Right renal pelvis (tissue), 4 donors: ENCODE measurements at places on chromosomes 12 and 14. TPM values are rescaled to one million over a fixed set of nuclear protein-coding genes. Genes with fewer than 3 reads are reported as not detected.

DNA sequence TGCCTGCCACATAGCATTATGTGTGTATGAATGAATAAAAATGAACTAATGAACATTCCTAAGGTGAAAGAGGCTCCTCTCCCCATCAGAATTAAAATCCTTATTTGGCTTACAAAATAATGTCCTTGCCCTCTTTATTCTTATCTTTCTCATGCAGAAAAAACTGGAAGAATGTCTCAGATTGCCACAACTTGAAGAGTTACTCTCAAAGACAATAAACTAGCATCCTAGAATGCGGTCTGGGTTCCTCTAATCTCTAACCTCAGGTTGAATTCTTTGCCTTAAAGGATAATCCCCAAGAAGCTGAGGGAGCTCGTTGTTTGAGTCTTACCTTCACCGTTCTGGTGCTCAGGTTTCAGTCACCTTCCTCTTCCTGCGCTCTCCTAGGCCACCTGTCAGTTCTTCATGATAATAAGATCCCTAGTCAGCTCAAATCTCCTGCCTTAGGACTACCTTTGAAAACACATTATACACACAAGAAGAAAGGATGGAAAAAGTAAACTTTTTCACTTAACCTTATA lies 147.1 kb downstream of the PHLDA1 start:
- DNase-seq, result no peak

DNA sequence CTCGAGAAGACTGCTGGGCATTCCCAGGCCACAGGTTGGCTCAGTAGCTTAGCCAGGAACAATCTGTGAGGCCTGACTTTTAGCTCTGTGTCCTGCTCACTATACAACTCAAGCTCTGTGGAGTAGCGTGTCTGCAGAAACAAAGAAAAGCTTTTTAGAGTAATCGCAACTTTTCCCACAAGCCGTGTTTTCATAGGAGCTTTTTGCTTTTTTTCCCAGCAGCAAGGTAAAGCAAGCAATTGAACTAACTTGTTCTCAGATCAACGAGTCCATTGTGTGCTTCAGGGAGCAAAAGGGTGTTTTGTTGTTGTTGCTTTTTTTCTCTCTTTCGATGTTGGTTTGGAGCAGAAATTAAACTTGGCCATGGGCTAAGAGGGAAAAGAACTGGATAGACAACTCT lies 97.3 kb upstream of the BCL2L14 start:
- no peak for DNase-seq

- no peak for DNase-seq
Measured at GRCh38 chr14:27389402-27389801, 791.6 kb upstream of the NOVA1 start.

The SLC38A4 gene
- polyA plus RNA-seq, result 20.9 TPM

- DNase-seq, result no peak
Measured at GRCh38 chr14:34710006-34710405, 4.4 kb downstream of the CFL2 start.

DNA sequence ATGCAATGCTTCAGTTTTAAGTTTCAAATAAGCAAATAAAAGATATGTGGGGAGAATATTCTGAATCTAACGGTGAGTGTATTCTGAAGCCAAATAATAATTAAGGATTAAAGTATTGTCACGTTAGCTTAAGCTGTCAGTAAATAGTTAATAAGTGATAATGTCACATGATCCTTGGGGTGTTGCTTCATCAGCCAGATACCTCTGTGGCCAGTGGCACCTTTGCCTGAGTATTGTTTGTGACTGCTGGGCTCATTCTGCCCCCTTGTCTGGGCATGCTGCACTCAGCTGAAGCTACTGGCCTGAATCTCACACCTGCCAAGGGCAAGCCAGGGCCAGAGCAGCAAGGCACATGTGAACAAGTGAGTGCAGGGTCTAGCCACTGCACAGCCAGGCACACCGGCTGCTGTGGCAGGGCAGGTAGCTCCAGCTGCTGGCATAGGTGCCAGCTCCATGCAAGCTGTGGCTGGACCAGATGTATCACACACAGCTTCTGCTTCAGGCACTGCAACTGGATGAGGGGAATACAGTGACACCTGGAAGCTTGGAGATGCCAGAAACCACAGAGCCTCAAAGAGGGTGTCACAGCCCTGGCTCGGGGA lies 739.7 kb downstream of the SLC6A15 start:
- DNase-seq, result no peak

The SERPINA9 gene
- polyA plus RNA-seq, result not detected

DNA sequence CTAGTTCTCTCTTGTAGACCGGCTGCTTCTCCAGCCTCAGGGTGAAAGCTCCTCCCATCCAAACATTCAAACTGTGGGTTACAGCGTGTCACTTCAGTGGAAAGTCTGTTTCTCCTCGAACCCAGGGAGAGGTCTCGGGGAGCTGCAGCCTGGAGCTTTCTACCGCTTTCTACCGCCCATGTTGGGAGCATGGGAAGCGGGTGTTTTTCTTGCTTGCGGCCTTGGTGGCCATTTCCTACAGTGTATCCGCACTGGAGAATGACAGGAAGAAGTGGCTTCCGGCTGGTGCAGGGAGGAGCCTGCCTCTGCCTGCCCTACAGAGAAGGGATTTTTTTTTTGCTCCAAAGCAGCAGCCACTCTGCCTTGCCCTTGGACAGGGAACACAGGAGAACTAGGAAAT lies 21.2 kb downstream of the ZFP36L1 start:
- no peak for DNase-seq

DNA sequence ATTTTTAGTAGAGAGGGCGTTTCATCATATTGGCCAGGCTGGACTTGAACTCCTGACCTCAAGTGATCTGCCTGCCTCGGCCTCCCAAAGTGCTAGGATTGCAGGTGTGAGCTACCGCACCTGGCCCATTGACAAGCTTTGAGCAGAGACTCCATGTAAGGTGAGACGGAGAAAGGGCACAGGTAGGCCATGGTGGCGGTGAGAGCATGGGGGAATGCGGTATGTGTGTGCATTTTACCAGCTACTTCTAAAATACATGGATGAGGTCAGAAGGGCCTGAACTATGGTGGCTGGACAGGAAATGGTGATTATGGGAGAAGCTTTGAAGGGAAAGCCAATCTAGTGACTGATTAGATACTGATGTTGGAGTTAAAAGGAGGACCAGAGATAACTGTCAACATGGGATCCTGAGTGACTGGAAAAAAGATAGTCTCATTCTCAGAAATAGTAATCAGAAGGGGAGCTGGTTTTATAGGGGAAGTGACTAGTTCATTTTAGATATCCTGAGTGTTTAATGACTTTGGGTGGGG lies 21.9 kb upstream of the PTPRB start:
- no peak for DNase-seq

DNA sequence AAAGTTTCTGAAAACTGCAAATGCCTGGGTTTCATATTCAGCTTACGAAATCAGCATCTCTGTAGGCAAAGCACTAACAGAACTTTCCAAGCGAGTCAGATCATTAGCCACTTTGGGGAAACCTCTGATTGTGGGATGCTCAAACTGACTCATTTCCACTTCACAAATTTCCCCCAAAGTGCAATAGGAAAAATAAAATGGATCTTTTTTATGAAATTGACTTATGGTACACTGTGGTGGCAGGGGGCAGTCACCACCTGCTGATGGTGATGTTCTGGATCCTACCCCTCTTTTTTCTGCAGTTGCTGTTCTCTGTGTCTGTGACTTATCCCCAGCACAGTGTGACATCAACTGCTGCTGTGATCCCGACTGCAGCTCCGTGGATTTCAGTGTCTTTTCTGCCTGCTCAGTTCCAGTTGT lies 5.6 kb downstream of the TCTN1 start:
- no peak for DNase-seq

DNA sequence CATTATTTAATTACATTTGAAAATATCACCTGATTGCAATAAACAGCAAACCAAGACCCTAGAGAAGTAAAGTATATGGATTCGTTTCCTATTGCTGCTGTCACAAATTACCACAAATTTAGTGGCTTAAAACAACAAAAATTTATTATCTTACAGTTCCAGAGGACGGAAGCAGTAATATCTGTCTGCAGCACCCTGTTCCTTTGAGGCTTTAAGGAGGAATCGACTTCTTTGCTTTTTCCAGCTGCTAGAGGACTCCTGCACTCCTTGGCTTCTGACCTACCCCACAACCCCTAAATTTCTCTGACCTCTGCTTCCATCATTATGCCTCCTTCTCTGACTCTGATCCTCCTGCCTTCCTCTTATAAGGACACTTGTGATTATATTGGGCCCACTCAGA lies 23.8 kb upstream of the PPM1A start:
- DNase-seq, result no peak

DNA sequence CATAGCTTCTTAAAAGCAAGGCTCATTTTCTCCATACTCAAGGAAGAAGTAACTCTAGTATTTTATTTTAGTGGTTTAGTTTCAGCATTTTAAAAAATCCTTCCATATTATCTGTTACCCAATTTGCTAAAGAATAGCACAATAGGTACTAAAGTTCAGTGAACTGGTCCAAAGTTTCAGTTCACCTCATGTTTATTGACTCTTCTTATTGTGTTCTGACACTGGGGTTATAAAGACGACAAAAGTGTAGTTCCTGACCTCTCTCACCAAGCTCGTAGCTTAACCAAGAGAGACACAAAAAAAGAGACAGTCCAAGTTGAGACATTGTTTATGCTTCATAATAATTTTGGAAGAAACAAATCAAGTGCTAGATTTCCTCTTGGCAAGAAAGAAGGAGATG lies 40.8 kb upstream of the SLC38A2 start:
- DNase-seq, result no peak

DNA sequence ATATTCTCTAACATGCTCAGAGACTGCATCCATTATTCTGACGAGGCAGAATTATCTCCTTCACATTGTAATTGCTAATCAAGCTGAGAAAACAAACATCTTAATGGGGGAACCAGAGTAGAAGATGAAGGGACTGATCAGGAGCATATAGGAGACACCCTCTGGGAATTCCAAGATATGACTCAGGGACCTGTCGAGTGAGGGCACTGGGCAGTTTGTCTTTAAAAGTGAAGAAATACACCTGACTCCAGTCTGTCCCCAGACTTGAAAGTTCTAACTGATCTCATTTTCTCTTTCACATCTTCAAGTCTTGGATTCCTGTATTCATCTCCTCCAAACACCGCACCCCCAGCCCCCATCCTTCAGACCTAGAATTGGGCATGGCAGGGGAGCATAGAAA lies 226.9 kb upstream of the PLXNC1 start:
- DNase-seq, result no peak

The PKP2 gene
- polyA plus RNA-seq, result 21.3 TPM

DNA sequence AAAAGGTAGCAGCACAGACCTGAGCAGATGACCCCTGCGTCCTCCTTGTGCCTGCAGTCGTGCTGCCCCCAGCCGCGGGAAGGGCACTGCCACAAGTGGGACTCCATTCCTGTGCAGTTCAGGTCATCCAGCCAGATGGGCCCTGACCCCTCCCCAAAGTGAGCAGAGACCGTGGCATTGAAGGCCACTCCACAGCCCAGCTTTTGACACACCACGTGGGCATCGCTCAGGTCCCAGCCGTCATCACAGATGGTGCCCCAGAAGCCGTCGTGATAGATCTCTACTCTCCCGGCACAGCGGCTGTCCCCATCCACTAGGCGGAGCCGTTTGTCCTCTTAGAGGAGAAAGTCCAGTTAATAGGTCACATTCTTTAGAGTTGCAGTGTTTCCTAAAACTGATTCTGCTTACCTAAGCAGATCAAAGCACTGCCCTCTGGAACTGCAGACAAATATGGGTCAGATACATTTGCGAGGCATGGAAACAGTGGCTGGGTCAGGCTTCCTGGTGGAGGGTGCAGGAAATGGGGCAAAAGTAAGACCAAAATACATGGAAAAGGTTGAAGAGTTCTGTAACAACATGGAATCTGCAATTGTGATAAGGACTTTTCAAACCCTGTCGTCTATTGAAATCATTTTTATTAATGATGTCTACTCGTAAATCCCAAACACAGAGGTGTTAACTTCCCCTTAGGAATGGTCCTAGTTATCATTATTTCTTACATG lies 69.4 kb downstream of the CD163L1 start:
- no peak for DNase-seq

GRCh38 chr12:58922849-58923248 lies 2.5 kb upstream of the LRIG3 start:
- no peak for DNase-seq

The IAPP gene
- not detected for polyA plus RNA-seq

- DNase-seq, result no peak
Measured at GRCh38 chr12:124396544-124397398, 101.9 kb downstream of the RFLNA start.

The SLC8A3 gene
- polyA plus RNA-seq, result 0.54 TPM
